SK-MEL-5 (cell line): ENCODE measurements at places on chromosomes 3 and 15.

DNA sequence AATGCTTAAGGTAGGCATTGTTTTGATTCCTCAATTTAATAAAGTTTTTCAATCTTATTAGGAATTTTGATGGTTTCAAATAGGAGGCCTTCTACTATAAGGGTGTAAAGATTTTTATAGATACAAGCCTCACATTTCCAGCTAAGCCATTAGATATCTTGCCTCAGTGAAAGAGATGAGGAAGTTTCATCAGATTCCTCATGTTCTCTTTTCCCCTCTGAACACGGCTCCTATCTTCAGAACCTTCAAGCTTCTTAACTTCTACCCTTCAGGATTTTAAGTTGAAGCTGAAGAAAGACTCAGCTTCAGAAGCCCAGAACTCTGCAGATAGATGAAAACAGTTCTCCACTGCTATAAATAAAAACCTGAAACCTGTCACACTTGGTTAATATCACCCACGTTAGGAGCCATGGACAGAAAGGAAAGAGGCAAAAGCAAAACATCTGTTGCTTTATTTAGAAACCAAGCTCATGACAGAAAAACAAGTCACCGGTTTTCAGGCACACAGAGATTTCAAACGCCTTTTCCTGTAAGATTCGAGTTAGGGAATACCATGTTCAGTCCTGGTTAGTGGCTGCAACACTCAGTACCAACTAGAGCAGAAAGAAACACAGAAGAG, 82.2 kb upstream of the GOLGA8B start:
- DNase-seq = no peak

- DNase-seq = no peak
Observed at GRCh38 chr15:69893086-69893485, 204.6 kb downstream of the TLE3 start.

- DNase-seq = no peak
Observed at GRCh38 chr15:55739641-55740040, 3.3 kb downstream of the PRTG start.

GRCh38 chr15:66704803-66705153, 2.7 kb downstream of the SMAD6 start:
- DNase-seq = no peak

DNA sequence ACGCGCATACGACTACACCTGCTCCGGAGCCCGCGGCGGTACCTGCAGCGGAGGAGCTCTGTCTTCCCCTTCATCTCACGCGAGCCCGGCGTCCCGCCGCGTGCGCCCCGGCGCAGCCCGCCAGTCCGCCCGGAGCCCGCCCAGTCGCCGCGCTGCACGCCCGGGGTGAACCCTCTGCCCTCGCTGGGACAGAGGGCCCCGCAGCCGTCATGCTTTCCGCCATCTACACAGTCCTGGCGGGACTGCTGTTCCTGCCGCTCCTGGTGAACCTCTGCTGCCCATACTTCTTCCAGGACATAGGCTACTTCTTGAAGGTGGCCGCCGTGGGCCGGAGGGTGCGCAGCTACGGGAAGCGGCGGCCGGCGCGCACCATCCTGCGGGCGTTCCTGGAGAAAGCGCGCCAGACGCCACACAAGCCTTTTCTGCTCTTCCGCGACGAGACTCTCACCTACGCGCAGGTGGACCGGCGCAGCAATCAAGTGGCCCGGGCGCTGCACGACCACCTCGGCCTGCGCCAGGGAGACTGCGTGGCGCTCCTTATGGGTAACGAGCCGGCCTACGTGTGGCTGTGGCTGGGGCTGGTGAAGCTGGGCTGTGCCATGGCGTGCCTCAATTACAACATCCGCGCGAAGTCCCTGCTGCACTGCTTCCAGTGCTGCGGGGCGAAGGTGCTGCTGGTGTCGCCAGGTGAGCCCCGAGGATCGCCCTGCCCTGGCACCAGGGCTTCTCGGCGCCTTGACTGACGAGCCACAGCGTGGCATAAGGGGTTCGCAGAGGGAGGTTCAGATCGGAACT, 420 bp downstream of the SLC27A2 start:
- no peak for DNase-seq

DNA sequence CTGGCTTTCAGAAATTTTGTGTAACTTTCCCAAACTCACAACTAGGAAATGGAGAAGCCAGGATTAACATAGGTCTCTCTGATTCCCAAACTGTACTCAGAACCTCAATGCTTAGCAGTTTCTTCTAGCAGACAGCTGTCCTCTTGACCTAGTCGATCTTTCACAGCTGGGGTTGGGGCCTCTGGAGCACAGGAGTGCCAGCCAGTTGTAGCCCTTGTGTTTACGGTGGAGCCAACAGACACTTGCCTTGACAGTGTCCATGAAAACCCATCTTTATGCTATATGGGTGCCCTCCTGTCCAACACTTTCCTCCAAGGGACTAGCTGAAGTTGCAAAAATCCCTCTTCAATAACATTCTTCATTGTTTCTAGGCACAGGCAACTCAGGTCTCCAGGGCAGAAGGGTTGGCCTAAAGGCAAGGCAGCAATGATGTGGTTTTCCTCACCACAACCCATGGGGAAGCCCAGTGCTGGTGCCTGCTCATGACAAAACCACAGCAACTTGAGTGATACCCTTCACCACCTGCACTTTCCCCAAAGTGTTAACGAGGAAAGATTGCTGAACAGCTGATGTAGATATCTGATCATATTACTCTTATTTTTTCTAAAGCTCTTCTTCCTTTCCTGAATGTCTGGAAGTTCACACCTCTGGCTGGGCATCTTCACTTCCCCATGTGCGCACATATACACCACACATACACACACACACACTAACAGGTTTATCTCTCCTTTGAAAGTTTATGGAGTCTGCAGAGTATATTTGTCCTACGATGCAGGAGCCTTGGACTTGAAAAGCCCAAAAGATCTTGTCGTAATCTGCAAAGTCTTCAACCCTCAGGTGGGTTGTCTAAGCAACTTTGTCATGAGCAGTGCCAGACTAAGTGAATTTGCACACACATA, 11.0 kb upstream of the KNG1 start:
- no peak for DNase-seq
